ENCODE measurements at places on chromosomes 16 and 17. TPM values are rescaled to one million over a fixed set of nuclear protein-coding genes. Genes with fewer than 3 reads are reported as not detected.

Gene MARVELD3
- 3.6 TPM for total RNA-seq

Gene FUS
- total RNA-seq: 127 TPM

Gene CCL5
- total RNA-seq: 0.56 TPM

Gene RNF222
- 10.8 TPM for total RNA-seq

Gene CDK5R1
- 12.6 TPM for total RNA-seq

Gene CSH1
- not detected for total RNA-seq

Gene CA7
- total RNA-seq: not detected

Gene KCNAB3
- 0.44 TPM for total RNA-seq

Gene KRTAP4-1
- total RNA-seq: not detected

Gene TMEM235
- total RNA-seq: not detected

DNA sequence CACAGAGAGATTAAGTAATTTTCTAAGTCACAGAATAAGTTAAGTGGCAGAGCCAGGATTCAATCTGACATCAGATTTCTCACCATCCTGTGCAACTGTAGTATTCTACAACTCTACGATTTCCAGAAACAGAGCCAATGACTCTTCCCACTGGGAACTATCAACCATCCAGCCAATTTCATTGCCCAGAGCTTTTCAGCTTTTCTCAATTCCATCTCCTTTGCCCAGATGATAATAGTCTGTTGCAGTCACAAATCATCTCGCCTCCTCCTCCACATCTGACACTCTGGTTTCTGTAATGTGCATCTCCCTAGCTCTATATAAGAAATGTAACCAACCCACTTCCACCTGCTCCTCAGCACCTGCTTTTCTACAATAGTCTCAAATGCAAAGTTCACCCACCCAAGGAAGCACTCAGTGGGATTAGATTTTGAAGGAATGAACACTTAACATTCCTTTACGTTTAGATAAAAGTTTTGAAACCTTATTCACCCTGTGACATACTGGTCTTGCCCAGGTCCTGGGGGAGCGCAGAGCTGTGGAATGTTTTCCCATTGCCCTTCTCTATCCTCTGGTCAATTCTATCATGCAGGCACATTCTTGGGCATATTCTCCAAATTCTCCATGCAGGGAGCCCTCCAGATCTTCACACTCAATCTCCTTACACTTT, 167.8 kb upstream of the ASIC2 start:
- ATAC-seq: no peak

GRCh38 chr16:25580041-25580440, 111.7 kb upstream of the HS3ST4 start:
- ATAC-seq: no peak

- no peak for ATAC-seq
Observed at GRCh38 chr17:12959441-12959840, 58.4 kb downstream of the ELAC2 start.

GRCh38 chr17:14886200-14886739, 378.9 kb downstream of the PMP22 start:
- ATAC-seq: peak; percentile 61

- ATAC-seq: no peak
Observed at GRCh38 chr17:57744195-57745170, 616 bp downstream of the CCDC182 start.

DNA sequence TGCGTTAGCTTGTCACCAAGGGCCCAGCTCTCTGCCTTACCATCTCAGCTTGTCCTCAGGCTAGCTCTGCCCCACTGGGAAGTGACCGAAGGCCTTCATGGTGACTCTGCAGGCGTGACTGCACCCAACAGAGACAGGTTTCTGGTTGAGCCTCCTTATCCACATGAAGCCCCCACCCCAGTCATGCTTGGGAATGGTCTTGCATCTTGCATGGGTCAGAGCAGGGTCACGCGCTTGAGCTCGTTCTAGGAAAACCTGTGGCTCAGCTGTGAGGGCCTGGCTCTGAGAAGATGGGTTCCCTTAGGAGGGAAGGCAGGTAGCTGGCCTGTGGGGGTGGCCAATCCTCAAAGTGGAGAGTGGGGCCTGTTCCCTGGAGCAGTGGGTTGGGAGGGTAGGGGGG, 122.8 kb downstream of the BANP start:
- ATAC-seq: no peak

DNA sequence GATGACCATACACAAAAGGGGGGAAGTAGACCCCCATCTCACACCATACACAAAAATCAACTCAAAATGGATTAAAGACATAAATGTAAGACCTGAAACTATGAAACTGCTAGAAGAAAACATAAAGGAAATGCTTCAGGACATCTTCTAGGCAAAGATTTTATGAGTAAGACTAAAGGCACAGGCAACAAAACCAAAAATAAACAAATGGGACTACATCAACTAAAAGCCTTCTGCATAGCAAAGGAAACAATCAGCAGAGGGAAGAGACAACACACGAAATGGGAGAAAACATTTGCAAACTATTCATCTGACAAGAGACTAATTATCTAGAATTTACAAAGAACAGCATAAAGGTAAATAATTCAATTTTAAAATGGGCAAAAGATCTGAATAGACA, 152.1 kb downstream of the AXIN2 start:
- ATAC-seq: no peak

DNA sequence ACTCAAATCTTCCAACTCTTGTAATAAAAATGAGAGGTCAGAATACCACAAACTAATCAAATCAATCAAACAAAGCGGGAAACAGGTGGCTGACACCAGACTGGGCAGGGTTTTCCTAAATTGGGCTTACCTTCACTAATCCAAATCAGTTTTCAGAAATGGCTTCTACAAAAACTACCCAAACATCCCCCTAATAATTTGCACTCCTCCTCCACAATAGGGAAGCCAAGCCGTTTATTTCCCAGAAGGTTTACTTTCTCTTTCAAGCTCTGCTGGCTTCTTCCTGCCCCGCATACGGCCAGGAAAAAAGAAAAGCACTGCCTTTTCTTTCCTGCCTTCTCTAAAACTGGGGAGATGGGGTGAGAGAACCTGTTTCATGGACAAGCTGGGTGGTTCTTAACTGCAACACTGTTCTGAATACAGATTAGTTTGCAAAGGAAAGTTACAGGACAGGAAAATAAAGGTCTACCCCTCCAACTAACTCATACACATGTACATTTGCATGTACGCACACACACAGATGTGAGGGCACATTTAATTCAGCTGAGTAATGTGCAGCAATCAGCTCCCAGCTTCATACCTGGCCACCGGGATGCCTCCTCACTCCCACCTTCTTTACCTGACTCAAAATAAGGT, 9.2 kb downstream of the STAT3 start:
- peak; percentile 67 for ATAC-seq

GRCh38 chr16:85891776-85892166, 7.2 kb upstream of the IRF8 start:
- no peak for ATAC-seq

GRCh38 chr16:67264277-67264676, 15.1 kb upstream of the PLEKHG4 start:
- ATAC-seq: no peak

DNA sequence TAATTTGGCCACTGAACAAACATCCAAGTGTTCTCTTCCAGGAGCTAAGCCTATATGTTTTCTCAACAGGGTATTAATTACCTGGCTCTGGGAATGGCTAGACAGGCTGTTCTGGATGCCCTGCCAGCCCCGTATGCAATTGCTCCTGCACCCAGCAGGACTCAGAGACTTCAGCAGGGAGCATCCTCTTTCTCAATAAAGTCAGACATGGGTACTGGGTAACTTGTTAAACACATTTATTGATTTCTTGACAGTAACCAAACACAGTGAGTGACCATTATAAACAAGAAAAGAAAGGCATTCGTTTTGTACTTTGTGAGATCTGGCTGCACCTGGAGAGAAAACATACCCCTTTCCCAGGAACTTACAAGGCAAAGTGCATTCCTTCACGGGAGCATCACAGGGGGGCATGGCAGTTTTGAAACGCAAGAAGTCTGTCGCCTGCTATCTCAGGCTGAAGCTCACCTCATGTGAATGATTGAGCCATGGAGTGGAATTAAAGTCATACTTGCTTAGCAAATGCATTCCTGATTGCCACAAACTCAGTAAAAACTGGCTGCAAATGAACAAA, 369.8 kb downstream of the UTP18 start:
- ATAC-seq: no peak

DNA sequence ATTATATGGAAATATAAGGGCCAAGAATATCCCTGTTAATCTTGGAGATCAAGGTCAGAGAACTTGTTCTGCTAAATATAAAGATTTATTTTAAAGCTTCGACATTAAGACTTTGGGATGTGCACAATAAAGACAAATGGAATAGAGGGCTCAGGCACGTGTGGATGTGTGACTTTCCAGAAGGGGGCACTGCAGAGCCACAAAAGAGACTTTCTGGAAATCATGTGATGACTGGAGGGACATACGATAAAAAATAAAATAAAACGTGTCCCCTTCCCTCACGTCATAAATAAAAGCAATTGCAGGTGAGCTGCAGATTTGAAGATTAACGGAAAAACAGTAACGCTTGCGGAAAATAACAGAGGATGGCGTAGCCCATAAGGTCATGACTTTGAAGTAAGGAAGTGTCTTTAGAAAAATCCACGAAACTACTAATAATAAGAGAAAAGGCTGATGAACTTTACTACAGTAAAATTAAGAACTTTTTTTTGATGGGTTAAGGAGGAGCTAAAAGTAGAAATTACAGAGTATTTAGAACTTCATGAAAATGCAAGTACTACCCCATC, 9.4 kb upstream of the ENGASE start:
- no peak for ATAC-seq

DNA sequence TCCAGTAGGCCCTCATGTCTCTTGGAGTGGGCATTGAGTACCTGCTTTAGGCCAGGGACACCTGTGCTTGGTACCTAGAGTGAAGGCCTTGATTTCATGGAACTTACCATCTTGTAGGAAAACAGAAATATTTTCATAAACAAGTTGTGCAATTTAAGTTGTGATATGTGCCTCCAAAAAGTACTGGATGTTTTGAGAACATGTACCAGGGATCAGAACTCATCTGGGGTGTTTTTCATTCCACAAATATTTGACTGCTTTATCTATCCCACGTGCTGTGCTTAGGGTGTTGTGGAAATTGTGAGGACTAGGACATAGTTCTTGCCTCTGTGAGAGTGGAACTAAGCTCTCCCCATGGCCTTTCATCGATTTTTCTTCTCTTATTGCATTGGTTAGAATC, 8.8 kb downstream of the NKD1 start:
- ATAC-seq: no peak

- peak; percentile 10 for ATAC-seq
Observed at GRCh38 chr17:39404542-39405378, 3.3 kb upstream of the FBXL20 start.

DNA sequence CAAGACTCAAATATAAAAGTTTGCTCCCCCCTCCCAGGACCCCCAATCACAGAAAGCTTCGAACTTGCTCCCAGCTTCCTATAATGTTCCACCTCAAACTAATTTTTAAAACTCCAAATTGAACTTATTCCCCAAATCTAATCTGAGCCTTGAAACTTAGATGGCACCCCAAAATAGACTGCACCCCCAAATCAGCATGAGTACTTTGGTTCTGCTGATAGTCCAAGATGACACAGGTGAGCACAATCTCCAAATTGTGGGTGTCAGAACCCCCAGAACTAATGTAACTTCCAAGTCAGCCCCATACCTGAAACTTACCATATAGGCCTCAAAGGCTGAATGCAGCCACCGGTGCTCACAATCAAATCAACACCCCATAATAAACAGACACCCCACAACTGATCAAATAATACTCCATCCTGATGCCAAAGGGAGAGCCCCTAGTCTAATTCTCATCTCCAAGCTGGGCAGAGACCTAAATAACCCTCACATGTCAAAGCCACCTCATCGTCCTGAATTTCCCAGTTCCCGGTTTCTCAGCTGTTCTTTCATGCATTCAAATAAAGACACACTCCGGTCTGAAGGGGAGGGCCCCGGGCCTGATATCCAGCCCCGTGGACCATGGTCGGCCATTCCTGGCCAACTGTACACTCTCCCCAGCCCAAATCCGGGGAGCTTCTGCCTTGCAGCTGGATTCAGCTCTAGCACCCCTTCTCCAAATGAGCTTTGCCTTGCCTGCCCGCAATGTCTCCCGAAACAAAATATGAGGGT, 1.8 kb upstream of the BCL6B start:
- ATAC-seq: no peak

- no peak for ATAC-seq
Observed at GRCh38 chr16:58507195-58507962, 7.4 kb downstream of the NDRG4 start.

GRCh38 chr16:11743308-11744074, 834 bp upstream of the TXNDC11 start:
- peak; percentile 9 for ATAC-seq

GRCh38 chr16:79716645-79717332, 116.3 kb upstream of the MAF start:
- ATAC-seq: no peak

DNA sequence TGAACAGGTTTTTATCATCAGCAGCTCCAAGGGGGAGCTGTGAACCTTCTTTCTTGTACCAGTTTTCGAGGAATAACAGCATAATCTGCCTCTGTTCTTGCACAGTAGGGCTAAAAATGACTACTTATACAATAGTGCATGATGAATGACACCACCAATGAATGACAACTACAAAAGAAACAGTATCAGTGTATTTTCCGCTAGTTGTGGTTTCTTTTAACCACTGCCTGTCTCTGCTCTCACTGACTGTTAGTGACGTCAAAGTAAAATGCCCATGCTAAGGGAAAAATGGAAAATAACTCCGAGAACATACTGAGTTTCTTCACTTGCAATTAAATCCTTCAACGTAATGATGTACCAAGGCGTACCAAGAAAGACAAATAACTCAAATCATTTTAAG, 294.9 kb downstream of the MAP2K6 start:
- ATAC-seq: no peak

- ATAC-seq: peak; percentile 65
Observed at GRCh38 chr16:64589836-64590235, 532.0 kb downstream of the CDH11 start.

GRCh38 chr16:11603331-11603750, 16.6 kb upstream of the LITAF start:
- ATAC-seq: no peak

DNA sequence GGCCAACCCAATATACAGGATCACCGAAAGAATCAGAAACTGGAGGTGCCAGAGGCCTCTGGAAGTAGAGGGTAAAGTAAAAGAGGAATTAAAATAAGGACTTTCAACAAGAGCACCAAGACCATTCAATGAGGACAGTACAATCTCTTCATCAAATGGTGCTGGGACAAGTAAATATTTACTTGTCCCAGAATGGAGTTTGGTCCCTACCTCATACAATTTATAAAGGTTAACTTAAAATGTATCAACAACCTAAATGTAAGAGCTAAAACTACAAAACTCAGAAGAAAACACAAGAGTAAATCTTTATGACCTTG, 56.5 kb downstream of the USP31 start:
- ATAC-seq: no peak

Measured in esophagus mucosa (tissue), 1 donor.